ENCODE measurements at places on chromosomes 7 and 10. TPM values are rescaled to one million over a fixed set of nuclear protein-coding genes. Genes with fewer than 3 reads are reported as not detected.
A peak's percentile ranks its signal among the peaks of the same experiment; 100 is the strongest.

- no peak for DNase-seq
These were observed 1189.6 kb upstream of the C7orf33 start for GRCh38 chr7:147400925-147401324.

DNA sequence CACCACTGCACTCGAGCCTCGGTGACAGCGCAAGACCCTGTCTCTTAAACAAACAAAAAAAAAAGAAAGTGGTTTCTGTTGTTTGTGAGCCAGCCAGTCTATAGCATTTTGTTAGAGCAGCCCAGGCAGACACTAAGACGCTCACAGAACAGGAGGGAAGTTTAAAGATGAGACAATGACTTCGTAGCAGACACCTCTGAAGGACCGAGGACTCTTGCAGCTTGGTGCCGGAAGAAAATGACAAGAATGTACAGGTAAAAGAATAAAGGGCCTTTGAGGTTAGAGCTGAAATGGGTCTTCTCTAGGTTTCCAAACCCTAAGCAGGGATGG, 39.7 kb downstream of the MACROH2A2 start:
- no peak for DNase-seq

GRCh38 chr10:28470873-28471651, 61.9 kb upstream of the WAC start:
- DNase-seq = no peak

- DNase-seq = no peak
These were observed 125.4 kb downstream of the KCNMA1 start for GRCh38 chr10:77512219-77512578.

DNA sequence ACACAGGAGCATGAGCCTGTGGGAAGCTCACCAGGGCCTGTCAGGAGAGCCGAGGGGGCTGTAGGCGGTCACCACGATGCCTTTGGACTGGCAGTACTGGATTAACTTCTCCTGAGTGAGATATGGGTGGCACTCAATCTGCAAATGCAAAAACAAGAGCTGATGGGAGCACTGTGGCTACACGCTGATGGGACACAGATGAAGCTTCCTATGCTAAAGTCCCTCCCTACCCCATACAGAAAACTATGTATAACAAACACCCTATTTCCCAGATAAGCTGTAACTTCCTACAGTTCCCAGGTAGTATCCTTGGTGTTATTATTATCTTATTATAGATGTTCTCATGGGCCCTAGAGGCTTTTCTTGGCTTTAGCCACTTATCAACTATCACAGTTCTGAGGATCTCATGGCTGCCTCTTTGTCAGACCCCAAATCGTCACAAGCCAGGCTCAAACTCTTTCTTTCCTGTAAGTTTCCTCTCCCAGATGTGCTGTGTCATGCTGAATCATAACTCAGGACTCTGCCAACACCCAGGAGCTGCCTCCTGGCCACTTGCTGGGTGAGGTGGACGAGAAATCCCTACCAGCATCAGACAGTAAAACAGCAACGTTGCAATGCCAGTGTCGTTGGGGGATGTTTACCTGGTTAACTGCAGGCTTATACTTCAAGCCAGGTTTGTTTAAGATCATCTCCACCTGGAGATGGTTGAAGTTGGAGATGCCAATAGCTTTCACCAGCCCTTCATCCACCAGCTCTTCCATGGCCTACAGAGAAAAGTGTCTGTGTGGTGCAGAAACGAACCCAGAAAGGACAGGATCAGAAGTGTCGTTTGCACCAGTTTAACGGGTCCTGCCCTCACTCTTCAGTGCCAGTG, 10.3 kb downstream of the AKR1B1 start:
- peak; percentile 56 for DNase-seq

GRCh38 chr10:86258941-86259340, 107.7 kb downstream of the GRID1 start:
- DNase-seq = no peak

- DNase-seq = peak; percentile 70
These were observed 5.8 kb upstream of the C1GALT1 start for GRCh38 chr7:7176406-7177043.

- no peak for DNase-seq
These were observed 24.5 kb downstream of the TMEM270 start for GRCh38 chr7:73885433-73885974.

- no peak for DNase-seq
These were observed 8.3 kb downstream of the IQCE start for GRCh38 chr7:2566890-2567678.

DNA sequence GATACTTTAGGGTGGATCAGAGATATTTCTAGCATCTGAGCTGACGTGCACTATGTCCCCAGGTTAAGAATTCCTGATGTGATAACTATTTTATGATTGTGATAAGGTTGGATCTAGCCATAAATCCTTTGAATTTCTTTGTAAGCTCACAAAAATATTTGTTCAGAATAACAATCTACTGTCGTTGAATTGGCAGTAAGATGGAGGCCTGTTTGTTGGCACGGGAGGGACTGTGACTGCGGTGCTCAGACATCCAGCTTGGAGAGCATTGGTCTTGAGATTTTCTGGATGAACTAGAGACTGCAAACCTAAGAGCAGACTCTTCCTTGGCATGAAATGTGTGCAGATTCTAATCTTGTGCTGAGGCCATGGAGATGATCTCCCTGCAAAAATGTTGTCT, 131.1 kb downstream of the LRRC4 start:
- DNase-seq = no peak

- no peak for DNase-seq
These were observed 211.4 kb downstream of the TNS3 start for GRCh38 chr7:47370461-47371042.

GRCh38 chr7:113504142-113504541, 385.8 kb upstream of the SMIM30 start:
- DNase-seq = no peak

DNA sequence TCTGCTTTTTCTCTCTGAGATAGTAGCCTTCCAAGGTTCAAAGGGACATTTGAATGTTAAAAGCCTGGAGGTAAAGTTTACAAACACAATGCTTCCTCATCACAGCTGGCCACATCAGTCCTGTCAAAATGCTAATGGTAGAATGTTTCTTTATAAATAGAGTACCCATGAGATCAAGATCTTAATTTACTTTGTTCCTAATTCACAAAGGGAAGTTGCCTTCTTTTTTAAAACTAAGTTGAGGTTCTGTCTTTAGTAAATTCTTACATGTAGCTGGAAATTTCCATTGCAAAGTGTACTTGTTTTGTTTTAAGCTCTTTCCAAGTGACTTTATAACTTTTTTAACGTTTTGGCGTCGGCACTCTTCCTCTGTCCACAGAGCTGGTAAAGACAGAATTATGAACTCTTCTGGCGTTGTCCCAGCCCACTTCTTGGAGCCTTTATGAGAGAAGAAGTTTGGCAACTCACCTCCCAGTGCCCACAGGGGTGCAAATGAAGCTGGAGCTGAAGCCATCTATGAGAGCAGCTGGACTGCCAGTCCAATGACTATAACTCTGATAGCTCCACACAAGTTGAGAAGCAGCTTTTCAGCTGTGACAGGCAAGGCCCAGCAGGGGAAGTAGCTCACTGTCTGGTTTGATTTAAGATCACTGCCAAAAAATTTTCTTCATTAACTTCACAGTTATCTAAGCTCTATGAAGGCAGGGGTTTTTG, 23.3 kb downstream of the FZD1 start:
- no peak for DNase-seq

DNA sequence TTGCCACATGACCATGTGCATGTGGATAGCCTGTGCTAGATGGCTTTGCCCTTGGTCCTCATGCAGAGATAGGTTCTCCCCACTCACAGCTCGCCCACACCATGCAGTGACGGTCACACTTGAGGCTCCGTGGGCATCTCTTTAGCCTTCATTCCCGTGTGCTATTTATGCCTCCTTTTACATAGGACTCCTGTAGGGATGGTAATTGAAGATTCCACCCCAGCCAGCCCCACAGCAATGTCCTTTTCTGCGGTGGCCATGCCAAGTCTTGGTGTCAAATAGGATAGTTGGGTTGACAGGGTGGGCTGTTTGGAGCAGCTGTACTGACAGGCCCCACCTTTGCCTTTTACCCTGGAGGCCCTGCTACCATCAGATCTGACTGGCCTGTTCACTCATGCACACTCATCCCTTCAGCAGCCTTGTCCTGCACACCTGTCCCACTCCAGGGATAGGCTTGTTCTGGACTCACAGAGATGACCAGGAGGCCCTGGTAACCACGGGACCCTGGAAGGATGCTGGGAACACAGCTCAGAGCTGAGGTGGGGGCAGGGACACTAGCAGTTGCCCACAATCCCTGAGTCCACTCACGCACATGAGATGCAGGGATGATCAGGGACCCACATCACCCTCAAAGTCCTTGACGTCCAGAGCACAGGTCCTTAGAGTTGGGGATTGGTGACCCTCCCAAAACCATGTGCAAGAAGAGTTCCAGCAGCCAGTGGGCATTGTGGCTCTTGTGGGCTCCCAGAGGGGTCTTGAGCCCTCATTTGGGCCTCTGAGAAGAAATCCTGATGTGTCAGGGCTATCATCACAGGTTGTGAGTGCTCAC, 71.2 kb downstream of the ADCY1 start:
- DNase-seq = no peak

DNA sequence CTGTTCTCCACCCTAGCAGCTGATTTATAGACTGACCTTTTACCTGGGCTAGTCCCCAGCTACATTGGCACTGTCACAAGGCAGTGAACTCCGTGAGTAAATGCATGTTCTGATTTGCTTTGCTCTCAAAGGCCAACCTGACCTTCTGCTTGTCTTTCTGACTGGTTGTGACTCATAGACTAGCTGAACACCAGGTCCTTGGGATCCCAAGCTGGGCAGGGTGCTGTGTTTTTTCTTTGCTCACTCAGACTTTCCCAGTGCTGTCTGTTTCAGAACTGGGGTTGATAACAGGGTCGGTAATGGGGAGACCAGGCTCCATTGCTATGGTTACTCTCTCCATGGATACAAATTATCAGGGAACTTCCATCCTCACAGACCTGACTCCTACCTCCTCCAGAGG, 35.0 kb downstream of the EVX1 start:
- DNase-seq = no peak

DNA sequence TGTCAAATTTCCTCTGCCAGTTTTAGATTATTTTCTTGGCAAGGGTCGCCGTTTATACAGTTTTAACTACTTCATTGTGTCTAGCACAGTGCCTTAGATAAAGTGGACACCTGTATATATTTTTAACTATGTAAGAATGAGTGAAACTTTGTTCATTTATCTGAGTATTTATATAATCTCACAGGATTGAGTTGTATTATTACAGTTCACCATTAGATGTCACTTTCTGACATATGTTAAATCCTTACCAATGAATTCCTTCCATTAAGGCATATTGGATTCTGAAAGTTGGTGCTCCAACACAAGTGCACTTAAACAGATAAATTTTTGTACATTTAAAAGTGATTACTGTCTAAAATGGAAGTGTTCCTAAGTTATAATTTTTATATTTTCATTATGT, 43.0 kb downstream of the ZMYND11 start:
- no peak for DNase-seq

DNA sequence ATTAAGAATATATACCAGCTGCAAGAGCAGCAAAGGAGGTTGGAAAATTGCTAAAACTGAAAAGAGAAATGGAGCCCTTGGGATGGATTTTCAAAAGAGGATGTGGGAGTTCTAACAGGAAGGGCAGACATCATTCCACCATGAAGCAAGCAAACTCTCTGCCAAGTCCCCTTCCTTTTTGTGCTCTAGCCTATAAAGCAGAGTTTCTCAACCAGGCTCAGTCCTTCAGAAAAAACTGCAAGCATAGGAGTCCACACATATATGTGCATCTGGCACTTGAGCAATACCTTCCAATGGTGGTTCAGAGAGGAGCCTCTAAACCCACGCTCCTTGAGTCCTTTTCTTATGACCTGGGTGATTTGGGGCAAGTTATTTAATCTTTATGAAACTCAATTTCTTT, 98.6 kb upstream of the MKX start:
- DNase-seq = no peak

GRCh38 chr10:60434418-60435046, 44.9 kb upstream of the ANK3 start:
- DNase-seq = no peak

DNA sequence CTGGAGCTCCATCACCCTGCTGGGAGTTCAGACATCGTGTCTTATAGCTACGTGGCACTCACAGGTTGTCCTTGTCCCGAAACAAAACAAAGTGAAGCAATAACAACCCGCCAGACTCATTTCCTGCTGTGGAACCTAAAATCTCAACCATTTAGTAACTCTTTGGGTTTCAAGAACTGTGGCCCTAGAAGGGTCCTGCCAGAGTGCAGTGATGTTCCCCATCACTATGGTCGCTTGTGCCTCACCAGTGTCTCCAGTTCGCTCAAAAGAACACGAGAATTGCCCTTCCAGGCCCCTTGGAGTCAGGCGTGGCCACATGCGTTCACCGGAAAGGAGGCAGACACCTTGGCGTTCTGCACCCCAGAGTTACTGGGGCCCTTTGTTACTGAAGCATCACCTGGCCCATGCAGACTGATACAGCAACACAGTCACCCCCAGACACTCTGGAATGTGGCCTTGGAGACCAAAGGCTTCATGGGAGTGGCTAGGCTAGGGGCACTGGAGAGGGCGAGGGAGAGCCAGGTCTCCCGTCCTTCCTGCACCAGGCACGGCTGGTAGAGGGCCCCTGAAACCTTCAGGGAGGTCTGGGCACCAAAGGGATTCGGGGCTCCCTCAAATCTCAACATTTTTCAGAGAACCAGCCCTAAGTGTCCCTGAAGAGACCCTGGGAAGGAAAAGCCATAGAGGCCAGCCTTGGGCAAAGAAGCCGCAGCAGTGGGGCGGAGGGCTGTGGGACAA, 908 bp downstream of the CRYGN start:
- no peak for DNase-seq

GRCh38 chr10:32054094-32054493, 2.1 kb downstream of the KIF5B start:
- no peak for DNase-seq

GRCh38 chr7:140048138-140048537, 14.6 kb downstream of the PARP12 start:
- DNase-seq = no peak

DNA sequence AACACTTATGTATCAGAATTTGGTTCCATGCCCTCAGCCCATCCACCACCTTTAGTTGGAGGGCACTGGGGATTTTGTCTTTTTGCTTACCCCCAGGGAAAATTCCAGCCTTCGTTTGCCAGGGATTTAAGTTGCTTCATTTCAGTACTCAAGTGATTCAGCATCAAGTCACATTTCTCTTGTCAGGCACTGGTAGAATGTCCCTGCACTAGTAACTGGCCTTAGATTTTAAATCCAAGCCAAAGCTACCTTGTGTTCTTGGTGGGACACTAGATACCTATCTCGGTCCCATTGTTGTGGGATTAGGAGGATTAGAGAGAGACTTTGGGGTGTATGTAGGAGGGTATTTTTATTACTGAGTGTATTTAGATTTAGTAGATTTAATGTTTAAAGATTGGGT, 613.1 kb downstream of the SUGCT start:
- no peak for DNase-seq

Gene SMARCD3
- total RNA-seq = 5.6 TPM

Gene SLC26A5
- not detected for total RNA-seq

Gene KIF11
- total RNA-seq = 9.6 TPM

Gene ZNF282
- 33.3 TPM for total RNA-seq

Gene TFEC
- total RNA-seq = 13.6 TPM

Gene AGR3
- total RNA-seq = not detected

Gene SPOCK2
- 3.9 TPM for total RNA-seq

Gene NPC1L1
- total RNA-seq = not detected

Gene RBP3
- total RNA-seq = not detected

Gene TMEM176A
- not detected for total RNA-seq

Gene C10orf105
- total RNA-seq = not detected

Gene PIK3AP1
- 0.10 TPM for total RNA-seq

Gene DGKI
- 1.4 TPM for total RNA-seq

Gene CPXM2
- total RNA-seq = 0.19 TPM
